ENCODE measurements at places on chromosomes 2 and 18.

DNA sequence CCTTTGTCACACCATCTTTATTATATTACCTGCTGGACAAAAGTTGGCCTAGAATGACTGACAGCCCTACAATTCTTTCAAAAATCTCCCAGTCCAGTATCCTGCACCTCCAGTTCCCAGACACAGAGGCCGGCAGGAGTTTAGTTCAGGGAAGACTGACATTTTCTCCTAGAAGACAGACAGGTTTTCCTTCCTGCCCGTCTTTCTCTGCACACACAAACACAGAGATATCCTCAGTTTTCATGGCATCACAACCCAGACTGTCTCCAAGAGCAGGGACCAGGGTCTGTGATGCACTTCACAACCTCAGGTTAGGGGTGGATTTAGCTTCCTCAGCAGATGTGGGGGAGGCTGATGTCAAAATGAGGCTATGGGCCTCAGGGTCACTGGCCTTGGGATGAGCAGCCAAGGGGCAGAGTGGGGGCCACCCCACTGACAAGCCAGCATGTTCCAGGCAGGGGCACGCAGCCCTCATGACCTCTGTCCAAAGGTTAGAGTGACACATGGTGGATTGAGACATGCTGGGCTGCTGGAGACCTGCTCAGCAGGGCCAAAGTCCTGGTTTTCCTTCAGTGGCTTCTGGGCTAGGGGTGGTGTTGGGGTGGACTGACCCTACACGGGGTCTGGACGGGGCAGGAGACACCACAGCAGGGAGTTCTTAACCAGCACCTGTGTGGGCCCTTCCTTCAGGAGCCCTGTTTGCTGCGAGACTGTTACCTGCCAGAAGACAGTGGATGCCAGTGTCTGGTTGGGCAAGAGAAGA, 70.5 kb downstream of the SFXN5 start:
- no peak for DNase-seq

GRCh38 chr2:163692611-163693482, 43.0 kb downstream of the FIGN start:
- DNase-seq, result no peak

GRCh38 chr2:100247256-100248043, 74.9 kb downstream of the LONRF2 start:
- no peak for DNase-seq

DNA sequence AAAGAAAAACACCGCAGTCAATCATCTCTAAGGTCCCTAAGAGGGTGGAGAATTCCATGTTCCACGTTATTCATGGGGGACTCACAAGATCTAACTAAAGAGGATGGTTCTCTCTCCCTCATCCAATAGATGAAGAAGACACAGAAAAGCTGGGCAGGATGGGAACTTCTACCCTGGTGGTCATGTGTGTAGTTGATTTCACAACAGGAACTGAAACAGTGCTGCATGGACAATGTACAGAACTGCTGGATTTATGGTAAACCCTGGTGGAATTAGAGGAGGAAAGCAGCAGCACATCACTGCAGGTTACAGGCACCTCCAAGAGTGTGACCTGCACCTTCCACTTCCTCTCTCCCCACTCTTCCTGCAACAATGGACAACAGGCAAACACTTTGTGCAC, 31.4 kb downstream of the FECH start:
- DNase-seq, result no peak

All from thoracic aorta (tissue), 2 donors.